Fibroblast of pulmonary artery (primary cell): ENCODE measurements at places on chromosomes 13 and 19.

- no peak for DNase-seq
Measured at GRCh38 chr13:102097708-102098107, 304.1 kb downstream of the FGF14 start.

DNA sequence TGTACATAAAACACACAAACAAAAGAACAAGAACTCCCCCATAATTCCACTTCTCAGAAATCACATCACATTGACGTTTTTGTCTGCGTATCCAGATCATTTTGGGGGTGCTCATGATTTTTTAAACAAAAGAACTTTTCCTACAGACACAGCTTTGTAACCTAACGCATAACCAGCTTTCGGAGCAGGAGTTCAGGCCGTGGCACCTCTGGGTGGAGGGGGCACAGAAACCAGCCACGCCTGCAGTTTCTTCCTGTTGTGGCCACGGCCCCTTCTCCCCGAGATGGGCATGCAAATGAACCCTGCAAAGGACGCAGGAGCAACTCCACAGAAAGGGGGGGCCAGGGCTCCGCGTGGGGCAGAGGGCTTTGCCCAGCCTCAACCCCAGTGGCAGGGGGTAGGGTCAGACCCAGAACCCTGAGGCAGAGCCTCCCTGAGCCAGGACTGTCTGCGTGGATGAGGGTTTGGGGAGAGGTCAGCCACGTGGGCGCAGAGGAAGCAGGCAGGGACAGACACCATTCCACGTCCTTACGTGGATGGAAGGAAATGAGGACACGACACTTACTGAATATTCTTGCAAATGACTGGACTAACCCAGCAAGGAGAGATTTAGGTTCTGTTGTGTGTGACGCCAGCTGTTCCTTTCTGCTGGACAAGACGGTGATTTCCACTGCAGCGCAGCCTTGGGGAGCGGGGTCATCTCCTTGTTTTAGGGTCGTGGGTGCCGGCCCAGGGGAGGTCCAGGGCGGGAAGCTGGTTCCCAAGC is 64.4 kb downstream of the RASA3 start:
- DNase-seq = no peak

GRCh38 chr19:3897936-3898335 is 17.5 kb downstream of the ATCAY start:
- no peak for DNase-seq

DNA sequence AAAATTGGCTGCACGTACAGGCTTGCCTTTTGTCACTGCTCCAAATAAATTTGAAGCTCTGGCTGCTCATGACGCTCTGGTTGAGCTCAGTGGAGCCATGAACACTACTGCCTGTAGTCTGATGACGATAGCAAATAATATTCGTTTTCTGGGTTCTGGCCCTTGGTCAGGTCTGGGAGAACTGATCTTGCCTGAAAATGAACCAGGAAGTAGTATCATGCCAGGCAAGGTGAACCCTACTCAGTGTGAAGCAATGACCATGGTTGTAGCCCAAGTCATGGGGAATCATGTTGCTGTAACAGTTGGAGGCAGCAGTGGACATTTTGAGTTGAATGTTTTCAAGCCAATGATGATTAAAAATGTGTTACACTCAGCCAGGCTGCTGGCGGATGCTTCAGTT is 16.1 kb upstream of the AKAP11 start:
- DNase-seq = no peak

DNA sequence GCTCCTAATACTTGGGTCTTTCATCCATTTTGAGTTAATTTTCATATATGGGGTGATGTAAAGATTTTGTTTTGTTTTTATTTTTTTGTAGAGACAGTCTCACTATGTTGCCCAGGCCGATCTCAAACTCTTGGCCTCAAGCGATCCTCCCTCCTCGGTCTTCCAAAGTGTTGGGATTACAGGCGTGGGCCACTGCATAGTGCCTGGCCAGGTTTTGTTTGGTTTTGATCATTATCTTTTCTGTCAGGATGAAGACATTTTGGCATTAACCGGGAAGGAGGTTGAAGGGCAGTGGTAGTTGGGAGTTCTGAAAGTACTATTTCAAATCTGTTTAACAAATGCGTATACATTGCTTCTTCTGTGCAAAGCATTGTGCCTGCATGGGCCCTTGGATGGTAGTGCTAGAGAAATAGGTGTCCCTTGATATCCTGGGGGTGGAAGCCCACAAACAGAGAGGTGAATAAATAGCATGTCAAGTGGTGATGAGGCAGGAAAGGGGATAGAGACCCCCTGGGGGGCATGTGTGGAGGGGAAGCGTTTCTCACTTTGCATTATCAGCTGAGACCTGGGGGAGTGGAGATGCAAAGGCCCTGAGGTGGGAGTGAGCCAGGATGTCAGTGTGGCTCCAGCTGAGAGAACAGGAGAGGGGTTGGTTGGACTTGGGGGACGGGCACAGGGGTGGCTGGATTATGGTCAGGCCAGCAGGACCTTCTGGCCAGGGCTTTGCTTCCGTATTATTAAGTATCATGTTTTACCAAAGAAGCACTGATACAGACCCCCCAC is 41.4 kb downstream of the GATAD2A start:
- no peak for DNase-seq
